ENCODE measurements at places on chromosomes 6 and 20.

- DNase-seq, result no peak
Measured at GRCh38 chr20:23874747-23875146, 4.8 kb downstream of the CST5 start.

GRCh38 chr6:167898673-167899311, 72.1 kb downstream of the AFDN start:
- DNase-seq, result no peak

DNA sequence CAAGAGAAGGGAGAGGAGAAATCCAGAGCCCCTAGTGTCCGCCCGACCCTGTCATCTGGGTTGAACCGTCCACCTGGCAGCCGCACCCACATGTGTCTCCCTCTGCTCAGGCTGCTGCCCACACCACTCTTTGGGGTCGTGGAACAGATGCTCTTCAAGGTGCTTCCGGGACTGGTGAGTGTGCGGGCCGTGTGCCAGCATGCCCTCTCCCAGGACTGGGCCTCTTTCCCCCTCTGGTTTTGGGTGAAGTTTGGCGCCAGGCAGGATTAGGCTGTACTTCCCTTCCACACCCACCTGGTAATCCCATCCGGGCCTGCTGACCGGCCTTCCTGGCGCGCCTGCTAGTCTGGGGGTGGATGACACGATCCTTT, 7.9 kb downstream of the BPIFB3 start:
- no peak for DNase-seq

GRCh38 chr6:25002326-25003091, 66.7 kb upstream of the RIPOR2 start:
- DNase-seq, result no peak

GRCh38 chr6:24621626-24622289, 24.2 kb downstream of the KIAA0319 start:
- no peak for DNase-seq

DNA sequence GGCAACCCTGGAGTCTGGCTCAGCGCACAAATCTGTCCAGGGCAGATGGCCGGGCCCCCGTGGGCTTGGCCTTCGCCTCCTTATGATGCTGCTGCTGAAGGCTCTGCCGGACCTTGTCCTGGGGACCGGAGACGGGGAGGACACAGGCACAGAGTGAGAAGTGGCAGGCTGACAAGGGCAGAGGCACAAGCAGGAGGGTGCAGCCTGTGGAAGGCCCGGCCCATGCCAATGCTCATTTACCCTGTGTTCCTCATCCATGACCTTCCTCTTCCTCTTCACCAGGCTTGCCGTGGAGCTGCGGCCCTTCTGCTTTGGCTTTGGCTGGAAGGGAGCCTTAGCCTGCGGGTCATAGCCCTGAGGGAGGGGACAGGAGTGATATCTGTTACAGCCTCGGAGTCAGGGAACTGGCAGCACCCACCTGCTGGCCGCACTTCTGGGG, 2.4 kb downstream of the B3GALT4 start:
- DNase-seq, result no peak

GRCh38 chr20:17771206-17772004, 71.6 kb downstream of the BANF2 start:
- DNase-seq, result no peak

GRCh38 chr6:163756079-163756478, 341.6 kb downstream of the QKI start:
- DNase-seq, result peak; percentile 55

DNA sequence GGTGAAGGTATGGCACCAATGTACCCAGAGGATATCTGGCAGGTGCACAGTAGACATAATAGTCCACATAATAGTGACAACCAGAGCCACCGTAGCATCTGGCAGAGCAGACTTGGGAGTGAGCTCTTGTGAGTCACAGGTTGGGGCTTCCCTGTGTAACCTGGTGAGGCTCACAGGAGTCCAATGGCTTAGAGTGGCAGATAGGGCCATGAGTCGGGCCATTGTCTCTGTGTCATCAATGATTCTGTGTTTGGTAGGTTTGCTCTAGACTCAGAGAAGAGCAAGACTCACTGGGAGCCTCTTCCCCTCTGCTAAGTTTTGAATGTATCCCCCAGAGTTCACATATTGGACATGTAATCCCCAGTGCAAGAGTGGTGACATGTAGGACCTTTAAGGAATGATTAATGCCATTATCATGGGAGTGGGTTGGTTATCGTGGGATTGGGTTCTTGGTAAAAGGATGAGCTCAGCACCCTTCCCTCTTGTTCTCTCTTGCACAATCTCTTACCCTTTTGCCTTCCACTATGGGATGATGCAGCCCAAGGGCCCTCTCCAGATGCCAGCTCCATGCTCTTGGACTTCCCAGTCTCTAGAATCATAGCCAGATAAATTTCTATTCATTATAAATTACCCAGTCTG, 22.6 kb upstream of the SIRPA start:
- DNase-seq, result no peak

- no peak for DNase-seq
Measured at GRCh38 chr6:165223736-165224135, 85.7 kb downstream of the C6orf118 start.

GRCh38 chr6:111565326-111566221, 40.1 kb downstream of the TRAF3IP2 start:
- no peak for DNase-seq
